ENCODE measurements at places on chromosomes 4 and X. TPM values are rescaled to one million over a fixed set of nuclear protein-coding genes. Genes with fewer than 3 reads are reported as not detected.

DNA sequence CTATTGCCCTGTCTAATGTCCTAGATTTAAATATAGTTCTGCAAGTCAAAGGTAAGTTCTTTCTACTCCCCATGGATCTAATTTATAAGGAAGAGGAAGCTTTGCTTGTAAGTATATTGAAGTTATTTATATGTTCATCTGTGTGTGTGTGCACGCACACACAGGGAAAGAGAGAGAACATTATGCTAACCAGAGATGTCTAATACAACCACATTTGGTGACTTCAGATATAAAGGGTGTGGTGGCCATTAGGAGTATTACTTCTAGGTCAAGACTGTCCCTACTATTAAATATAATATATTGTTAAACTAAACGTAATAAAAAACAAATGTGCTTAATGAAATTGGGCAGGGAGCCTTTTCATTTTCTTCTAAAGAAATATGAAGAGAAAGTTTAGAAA lies 4.1 kb downstream of the DCK start:
- no peak for DNase-seq

DNA sequence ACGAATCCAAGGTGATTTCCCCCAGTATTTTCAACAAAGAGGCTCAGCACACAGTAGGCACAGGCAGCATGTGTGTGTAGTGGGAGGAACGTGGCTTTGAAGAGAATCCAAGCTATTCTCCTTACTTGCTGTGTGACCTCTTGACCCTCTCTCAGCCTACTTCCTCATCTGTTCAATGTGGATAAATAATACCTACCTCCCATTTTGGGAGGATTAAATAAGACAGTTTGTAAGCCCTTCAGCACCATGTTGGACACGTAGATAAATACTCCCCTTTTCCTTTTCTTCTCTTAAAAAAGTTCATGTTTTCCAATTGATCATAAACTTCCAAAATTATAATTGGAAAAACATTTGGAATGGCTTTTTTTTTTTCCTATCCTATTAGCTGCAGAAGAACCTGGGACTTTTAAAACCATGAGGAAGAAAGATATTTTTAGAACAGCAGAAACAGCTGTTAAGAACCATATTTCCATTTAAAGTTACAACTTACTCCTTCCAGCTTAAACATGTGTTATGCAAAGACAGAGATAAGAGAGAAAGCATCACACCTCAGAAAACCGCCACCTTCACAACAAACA lies 56.1 kb upstream of the TMEM131L start:
- no peak for DNase-seq

DNA sequence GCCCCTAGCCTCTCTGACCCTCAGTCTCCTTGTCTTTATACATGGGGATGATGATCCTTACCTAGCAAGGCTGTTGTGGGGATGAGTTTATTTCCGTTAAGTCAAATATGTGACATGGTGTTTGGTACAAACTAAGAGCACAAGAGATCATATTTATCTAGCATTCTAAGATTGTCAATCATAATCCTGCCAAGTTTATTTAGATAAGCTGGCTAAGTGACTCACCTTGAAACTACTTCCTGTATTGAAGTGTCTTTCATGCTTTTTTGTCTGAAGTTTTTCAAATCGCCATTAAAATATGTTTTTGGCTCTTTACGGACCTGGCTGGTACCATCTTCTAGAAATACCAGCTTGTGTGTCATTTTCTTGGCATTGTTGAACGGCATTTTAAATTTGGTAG lies 30.7 kb downstream of the MAP7D3 start:
- no peak for DNase-seq

- DNase-seq = no peak
These were observed 167.5 kb upstream of the USP38 start for GRCh38 chr4:143017210-143017609.

GRCh38 chr4:38283724-38284123 lies 323.5 kb downstream of the PTTG2 start:
- no peak for DNase-seq

- no peak for DNase-seq
These were observed 202.7 kb downstream of the SPRY1 start for GRCh38 chr4:123599061-123599919.

GRCh38 chrX:107721966-107722707 lies 53.5 kb downstream of the TSC22D3 start:
- no peak for DNase-seq

GRCh38 chr4:10084651-10085358 lies 31.8 kb downstream of the WDR1 start:
- DNase-seq = peak; percentile 17

- no peak for DNase-seq
These were observed 21.3 kb downstream of the IQCM start for GRCh38 chr4:149794352-149794751.

GRCh38 chr4:47652092-47652491 lies 167.0 kb downstream of the ATP10D start:
- no peak for DNase-seq

GRCh38 chr4:118265312-118266144 lies 87.3 kb downstream of the PRSS12 start:
- DNase-seq = no peak

GRCh38 chrX:64894454-64895038 lies 81.7 kb downstream of the ZC4H2 start:
- no peak for DNase-seq

DNA sequence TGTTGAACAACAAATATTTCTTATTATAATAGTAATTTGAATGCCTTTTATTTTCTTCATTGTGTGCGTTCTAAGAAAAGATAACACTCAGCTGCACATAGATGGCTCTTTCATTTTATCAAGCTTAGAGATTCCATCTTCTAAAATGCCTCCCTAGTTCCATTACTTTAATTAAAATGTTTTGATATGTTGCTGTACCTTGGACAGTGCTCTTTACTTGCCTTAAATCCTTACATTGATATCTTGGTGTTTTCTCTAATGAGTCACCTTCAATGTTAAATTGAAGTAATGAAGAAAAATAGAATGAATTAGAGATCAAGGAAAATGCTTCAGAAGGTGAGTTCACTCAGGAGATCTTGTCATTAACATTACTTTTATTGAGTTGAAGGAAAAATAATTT lies 1672.4 kb upstream of the AGA start:
- DNase-seq = no peak

- peak; percentile 86 for DNase-seq
These were observed 32.5 kb downstream of the DLG3 start for GRCh38 chrX:70476934-70477733.

- DNase-seq = no peak
These were observed 546 bp downstream of the ZRSR2 start for GRCh38 chrX:15790769-15791290.

Gene PPEF1
- under 0.01 TPM for total RNA-seq

Gene AFP
- not detected for total RNA-seq

Gene AFF2
- total RNA-seq = 10.0 TPM

Gene SERTM2
- under 0.01 TPM for total RNA-seq

Gene MND1
- total RNA-seq = 2.7 TPM

Gene CFI
- 53.9 TPM for total RNA-seq

Gene FHIP1A
- 4.4 TPM for total RNA-seq

All from osteoblast (primary cell).